ENCODE measurements at places on chromosomes 16 and 17.

- no peak for DNase-seq
Measured at GRCh38 chr17:73025041-73025560, 67.4 kb downstream of the SLC39A11 start.

DNA sequence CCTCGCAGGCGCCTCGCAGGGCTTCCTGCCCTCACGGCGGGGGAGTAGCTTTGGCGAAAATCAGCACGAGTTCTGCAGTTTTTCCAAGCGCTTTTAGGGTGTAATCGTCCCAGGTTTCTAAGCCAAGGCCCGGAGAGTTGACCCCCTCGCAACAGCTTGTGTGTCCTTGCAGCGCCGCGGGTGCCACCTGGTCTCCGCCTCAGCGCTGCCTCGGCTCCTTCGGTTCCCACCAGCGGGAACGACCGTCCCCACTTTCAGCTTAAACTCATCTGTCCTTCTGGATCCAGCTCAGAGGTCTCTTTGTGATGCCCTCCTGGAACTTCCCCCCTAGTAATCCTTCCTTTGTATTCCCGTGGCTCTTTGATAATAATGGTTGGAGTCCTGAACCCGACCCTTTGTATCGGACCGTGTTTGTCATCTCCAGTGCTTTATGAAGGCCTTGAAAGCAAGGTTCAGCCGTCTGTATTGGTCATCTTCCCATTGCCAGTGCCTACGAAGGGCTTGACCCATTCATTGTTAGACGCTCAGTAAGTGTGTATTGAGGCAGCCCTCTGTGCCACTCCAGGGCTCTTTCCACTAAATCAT, 858 bp upstream of the SMARCE1 start:
- DNase-seq, result no peak

- no peak for DNase-seq
Measured at GRCh38 chr17:21004016-21004930, 38.5 kb downstream of the USP22 start.

DNA sequence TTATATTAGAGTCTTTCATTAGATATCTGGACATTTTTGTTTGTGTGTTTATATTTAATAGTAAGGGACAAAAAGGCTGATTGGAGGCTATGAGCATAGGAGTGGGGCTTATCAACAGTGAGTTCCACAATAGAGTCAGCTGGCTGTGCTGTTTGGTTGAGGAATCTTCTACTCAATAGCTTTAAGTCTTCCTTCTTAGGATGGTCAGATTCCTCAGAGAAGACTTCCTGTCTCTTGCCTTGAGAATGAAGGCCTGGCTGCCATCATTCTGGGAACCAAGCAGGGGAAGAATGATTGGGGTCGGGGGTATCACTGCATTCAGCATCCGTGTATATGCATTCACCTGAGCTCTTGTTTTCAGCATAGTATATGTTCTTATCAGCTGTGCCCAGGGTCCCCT, 31.9 kb upstream of the ABCC11 start:
- DNase-seq, result no peak

- peak; percentile 89 for DNase-seq
Measured at GRCh38 chr17:5281814-5282641, at the start of gene RABEP1. Gene RABEP1 (plus strand): TSS chr17:5282284. CDS start chr17:5282487, 203 bp downstream.

DNA sequence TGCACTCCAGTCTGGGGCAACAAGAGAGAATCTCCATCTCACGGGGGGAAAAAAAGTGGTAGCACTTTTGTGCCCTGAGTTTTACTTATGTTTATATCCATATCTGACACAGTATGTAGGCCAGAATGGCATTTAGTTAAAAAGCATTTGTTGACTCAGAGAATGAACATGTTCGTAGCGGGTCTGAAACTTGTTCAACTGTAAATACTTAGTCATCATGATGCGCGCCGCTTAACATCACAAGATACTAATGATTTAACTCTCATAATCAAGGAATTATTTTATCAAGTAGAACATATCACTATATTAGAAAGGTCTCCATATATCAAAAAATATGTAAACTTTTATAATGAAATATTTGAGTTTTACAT, 55.3 kb upstream of the ITGA2B start:
- DNase-seq, result no peak

DNA sequence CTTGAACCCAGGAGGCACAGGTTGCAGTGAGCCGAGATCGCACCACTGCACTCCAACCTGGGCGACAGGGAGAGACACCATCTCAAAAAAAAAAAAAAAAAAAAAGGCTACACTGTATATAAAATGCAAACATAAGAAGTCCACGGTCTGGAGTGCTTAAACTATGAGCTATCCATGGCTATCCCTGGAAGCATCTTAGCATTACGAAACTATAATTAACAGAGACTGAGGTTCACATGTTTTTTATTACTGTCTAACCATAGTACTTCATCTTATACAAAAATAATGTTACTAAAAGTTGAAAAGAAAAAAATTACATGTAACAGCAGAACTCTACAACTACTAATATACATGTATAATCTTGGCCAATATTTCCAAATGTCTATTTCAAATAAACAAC, 32.8 kb downstream of the HELZ start:
- DNase-seq, result no peak

GRCh38 chr17:48909783-48910182, 1.6 kb downstream of the UBE2Z start:
- DNase-seq, result no peak

DNA sequence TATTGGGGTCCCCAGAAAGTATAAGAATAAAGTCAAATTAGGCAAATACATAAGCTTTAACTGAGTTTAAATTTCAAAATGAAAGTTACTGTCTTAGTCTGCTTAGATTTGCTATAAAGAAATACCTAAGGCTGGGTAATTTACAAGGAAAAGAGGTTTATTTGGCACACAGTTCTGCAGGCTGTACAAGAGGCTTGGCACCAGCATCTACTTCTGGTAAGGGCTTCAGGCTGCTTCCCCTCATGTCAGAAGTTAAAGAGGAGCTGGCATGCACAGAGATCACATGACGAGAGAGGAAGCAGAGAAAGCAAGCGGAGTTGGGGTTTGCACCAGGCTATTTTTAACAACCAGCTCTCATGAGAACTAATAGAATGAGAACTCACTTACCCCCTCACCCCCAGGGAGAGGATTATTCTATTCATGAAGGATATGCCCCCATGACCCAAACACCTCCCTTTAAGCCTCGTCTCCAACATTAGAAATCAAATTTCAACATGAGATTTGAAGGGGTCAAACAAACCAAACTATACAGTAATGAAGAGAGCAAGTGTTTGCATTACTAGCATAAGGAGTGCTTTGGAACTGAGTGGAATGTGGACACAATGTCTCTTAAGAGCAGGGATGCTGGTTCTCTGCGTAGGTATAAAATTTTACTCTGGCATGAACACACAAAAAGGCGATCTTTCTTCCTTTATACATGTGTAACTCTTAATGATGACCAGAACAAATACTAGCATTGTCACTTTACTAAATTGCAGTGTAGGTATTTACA, 292.8 kb upstream of the PMFBP1 start:
- no peak for DNase-seq

DNA sequence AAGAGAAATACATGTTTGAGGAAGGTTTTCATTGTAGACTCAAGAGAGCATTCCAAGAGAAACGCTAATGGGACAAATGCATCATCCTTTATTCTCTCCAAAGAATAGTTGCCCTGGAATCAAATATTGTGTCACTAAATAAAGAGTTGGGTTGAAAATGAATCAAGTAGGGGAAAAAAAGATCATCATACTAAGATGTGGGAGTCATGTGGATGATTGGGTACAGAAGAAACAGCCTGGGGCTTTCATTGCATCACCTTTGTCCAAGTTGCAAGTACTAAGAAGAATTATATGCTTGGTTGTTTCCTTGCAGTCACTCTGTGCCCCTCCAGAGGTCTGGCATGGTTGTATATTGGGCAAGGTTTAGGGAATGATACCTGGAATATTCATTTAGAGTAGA, 658.9 kb downstream of the TOX3 start:
- DNase-seq, result no peak
